ENCODE measurements at places on chromosomes 2 and 18.

DNA sequence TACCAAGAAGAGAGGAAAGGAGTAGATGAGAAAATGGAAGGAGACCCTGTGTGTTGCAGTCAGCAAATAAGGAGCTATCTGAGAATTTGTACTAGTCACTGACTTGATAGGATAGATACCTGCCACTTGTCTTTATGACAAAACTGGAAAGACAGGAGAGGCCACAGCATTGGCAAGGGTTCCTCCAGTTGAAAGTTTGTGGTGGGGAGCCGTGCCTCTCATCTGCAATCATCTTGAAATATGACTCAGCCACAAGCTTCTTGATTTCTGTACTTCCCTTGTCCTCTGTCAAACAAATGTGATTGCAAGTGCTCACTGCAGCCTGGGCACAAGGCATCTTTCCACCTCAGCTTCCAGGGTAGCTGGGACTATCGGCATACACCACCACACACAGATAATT lies 99.1 kb downstream of the GREB1L start:
- DNase-seq, result no peak

GRCh38 chr2:99597616-99598015 lies 107.8 kb upstream of the REV1 start:
- no peak for DNase-seq

DNA sequence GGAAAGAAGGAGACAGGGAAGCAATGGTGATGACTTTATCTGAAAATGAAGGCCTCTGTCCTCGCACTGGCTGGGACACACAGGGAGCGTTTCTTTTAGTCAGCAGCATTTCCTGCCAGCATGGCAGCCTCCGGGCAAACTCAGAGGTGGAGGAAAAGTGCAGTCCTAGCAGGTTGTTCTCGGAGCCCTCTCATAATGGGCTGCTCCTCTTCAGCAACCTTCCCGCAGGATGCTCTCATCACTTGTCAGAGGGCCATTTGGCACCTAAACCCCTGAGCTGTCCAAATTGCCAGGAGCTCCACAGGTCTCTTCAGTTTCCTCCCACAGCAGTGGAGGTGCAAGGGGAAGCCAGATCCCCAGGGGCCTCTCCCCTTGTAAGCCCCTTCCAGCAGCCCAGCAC lies 6.2 kb downstream of the STK39 start:
- DNase-seq, result no peak

GRCh38 chr18:76857476-76857875 lies 35.1 kb downstream of the ZNF236 start:
- DNase-seq, result no peak

DNA sequence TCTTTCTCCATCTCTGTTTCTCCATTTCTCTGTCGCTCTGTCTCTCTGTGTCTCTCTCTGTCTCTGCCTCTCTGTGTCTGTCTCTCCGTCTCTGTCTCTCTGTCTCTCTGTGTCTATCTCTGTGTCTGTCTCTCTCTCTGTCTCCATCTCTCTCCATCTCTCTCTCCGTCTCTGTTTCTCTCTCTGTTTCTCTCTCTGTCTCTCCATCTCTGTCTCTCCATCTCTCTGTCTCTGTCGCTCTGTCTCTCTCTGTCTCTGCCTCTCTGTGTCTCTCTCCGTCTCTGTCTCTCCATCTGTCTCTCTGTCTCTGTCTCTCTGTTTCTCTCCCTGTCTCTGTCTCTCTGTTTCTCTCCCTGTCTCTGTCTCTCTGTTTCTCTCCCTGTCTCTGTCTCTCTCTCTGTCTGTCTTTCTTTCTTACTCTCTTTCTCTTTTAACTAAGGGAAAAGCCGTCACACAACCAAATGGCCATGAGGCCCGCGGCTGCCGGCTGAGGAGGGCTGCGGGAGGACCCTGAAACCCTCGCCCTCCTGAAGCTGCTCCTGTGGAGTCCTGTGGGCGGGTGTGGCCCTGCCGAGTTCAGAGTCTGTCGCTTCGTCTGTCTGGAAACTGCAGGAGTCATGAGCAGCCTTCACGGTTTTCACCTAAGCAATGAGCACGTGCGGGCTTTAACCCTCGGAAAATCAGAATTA lies 29.3 kb downstream of the NFATC1 start:
- DNase-seq, result no peak

- DNase-seq, result no peak
These were observed 120.3 kb upstream of the DNMT3A start for GRCh38 chr2:25462021-25462420.

GRCh38 chr2:233480490-233481202 lies 85.9 kb downstream of the USP40 start:
- no peak for DNase-seq

All from activated naive CD4-positive, alpha-beta T cell (primary cell).